ENCODE measurements at places on chromosomes 3 and 15. TPM values are rescaled to one million over a fixed set of nuclear protein-coding genes. Genes with fewer than 3 reads are reported as not detected.

DNA sequence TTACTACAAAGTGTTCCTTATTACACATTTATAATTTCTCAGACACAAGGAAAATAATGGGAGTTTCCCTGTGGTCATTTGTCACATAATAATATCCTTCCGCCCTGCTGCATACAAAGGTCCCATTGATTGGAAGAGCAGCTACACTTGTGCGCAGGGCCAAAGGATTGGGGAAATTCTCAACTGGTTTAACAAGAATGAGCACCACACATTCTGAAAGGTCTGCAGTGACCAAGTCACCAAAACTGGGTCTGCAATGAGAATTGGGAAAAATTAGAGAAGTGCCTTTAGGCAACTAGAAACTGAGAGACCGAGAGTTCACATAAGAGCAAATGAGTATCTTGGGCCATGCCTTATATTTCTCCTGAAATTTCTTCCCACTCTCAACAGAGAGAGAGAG lies 98.2 kb upstream of the NR2F2 start:
- no peak overlapping the region for H3K27ac ChIP-seq
- H3K27me3 ChIP-seq = no peaks in the 10 kb centered on the region

- no peak for DNase-seq
- H3K4me1 ChIP-seq = peaks cover 12% of the 10 kb centered on the region
- no peak overlapping the region for H3K4me3 ChIP-seq
- no peaks in the 10 kb centered on the region for H3K36me3 ChIP-seq
Observed at GRCh38 chr3:123660141-123660675, 75.4 kb upstream of the HACD2 start.

DNA sequence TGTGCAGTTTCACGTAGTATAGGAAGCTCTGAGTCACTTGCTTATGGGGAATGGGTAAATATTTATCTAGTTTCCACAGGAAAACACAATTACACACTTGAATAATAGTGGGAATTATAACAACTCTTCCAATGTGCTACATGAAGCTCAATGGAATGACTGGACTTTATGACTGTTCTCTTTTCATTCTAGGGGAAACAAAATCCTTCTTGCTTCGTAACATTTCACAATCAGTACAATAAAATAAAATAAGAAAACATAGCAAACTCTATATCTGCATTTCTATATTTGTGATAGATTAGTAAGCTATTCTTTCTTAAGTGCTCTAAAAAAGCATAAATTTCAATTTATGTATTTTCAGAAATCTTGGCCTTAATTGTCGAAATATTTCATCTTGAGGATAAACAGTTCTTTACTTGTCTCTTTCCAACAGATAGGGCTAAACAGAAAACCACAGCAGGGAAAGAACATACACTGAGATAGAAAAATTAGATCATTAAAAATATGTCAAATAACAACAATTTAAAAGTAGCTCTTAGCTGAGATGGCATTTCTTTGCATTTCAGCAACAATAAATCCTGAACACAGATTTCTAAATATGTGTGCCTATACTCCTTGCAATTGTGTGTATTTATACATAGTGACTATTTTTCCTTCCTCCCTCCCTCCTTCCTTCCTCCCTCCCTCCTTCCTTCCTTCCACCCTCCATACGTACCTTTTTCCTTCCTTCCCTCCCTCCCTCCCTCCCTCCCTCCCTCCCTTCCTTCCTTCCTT lies 395.5 kb upstream of the KCNMB2 start:
- no peaks in the 10 kb centered on the region for H3K4me1 ChIP-seq
- no peak overlapping the region for H3K27ac ChIP-seq
- no peaks in the 10 kb centered on the region for H3K36me3 ChIP-seq

Gene TMOD3
- 6.0 TPM for total RNA-seq

Gene SKOR1
- 1.1 TPM for total RNA-seq

Gene MCF2L2
- total RNA-seq = 12.9 TPM

GRCh38 chr15:57890351-57890750 lies 175.2 kb downstream of the ALDH1A2 start:
- no peak overlapping the region for H3K4me3 ChIP-seq
- DNase-seq = peak; percentile 5
- H3K4me1 ChIP-seq = no peaks in the 10 kb centered on the region
- H3K36me3 ChIP-seq = no peaks in the 10 kb centered on the region

GRCh38 chr3:156826896-156827882 lies 1.0 kb downstream of the LEKR1 start:
- no peaks in the 10 kb centered on the region for H3K4me1 ChIP-seq
- peak; percentile 10 for DNase-seq
- H3K4me3 ChIP-seq = peak overlapping the region; percentile 25
- H3K36me3 ChIP-seq = no peaks in the 10 kb centered on the region
- H3K27me3 ChIP-seq = peaks cover 4% of the 10 kb centered on the region
- peak overlapping the region; percentile 78 for H3K27ac ChIP-seq

DNA sequence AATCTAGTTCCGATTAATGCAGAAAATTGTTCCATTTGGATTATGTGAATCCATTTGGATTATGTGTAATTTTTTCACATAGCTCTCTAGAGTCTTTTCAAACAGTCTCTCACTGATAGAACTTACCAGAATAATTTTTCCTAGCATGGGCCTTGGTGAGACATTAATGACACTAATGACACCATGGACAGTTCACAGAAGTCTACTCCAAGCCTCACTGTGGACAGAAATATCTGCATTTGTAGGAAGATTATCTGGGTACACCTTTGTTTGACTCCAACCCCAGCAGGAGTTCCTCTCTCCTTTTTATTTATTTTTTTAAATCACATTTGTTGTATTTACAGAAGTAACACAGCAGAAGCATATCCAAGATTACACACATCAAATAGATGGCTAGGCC lies 27.9 kb downstream of the AADACL2 start:
- no peak for DNase-seq
- no peaks in the 10 kb centered on the region for H3K36me3 ChIP-seq
- no peak overlapping the region for H3K27ac ChIP-seq
- H3K27me3 ChIP-seq = no peaks in the 10 kb centered on the region
- no peaks in the 10 kb centered on the region for H3K4me1 ChIP-seq
- no peak overlapping the region for H3K4me3 ChIP-seq

- no peaks in the 10 kb centered on the region for H3K36me3 ChIP-seq
- no peak overlapping the region for H3K4me3 ChIP-seq
- H3K4me1 ChIP-seq = no peaks in the 10 kb centered on the region
- DNase-seq = peak; percentile 29
- no peaks in the 10 kb centered on the region for H3K27me3 ChIP-seq
Observed at GRCh38 chr15:38853608-38854007, 289.0 kb upstream of the RASGRP1 start.

GRCh38 chr3:10320320-10320677 lies 613 bp downstream of the SEC13 start:
- DNase-seq = peak; percentile 9
- H3K27me3 ChIP-seq = peaks cover 2% of the 10 kb centered on the region
- H3K4me1 ChIP-seq = no peaks in the 10 kb centered on the region
- peak overlapping the region; percentile 92 for H3K27ac ChIP-seq
- peaks cover 22% of the 10 kb centered on the region for H3K36me3 ChIP-seq
- H3K4me3 ChIP-seq = peak overlapping the region; percentile 96

Gene FSD2
- total RNA-seq = 17.3 TPM

Gene CFAP91
- total RNA-seq = 0.53 TPM

Gene CTXND1
- 0.07 TPM for total RNA-seq

DNA sequence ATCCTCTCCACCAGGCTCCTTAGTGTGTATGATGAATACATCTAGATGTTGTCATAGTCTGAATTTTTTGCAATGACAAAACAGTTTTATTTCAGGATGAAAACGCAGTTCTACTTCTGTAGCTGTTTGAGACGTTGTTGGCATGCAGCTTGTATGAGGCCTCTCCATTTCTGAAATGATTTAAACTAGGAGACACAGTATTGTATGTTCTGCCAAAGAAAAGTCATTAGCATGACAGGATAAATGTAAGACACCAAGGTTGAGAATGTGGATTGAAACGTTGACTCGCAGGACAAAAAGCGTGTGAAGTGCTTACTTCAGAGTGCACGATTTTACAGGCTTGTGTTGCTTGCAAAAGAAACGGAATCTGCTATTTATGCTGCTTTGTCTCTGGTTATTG lies 35.3 kb downstream of the ABHD17C start:
- DNase-seq = no peak
- H3K4me3 ChIP-seq = no peak overlapping the region
- no peaks in the 10 kb centered on the region for H3K27me3 ChIP-seq
- no peaks in the 10 kb centered on the region for H3K36me3 ChIP-seq
- no peak overlapping the region for H3K27ac ChIP-seq

GRCh38 chr15:50148362-50148963 lies 29.4 kb upstream of the ATP8B4 start:
- H3K27me3 ChIP-seq = no peaks in the 10 kb centered on the region

Gene KY
- 0.46 TPM for total RNA-seq

- no peak for DNase-seq
- no peaks in the 10 kb centered on the region for H3K27me3 ChIP-seq
- no peaks in the 10 kb centered on the region for H3K36me3 ChIP-seq
- no peak overlapping the region for H3K27ac ChIP-seq
Observed at GRCh38 chr15:34606545-34606944, 23.1 kb upstream of the GOLGA8B start.

- no peaks in the 10 kb centered on the region for H3K27me3 ChIP-seq
- H3K36me3 ChIP-seq = no peaks in the 10 kb centered on the region
- DNase-seq = no peak
Observed at GRCh38 chr3:89889386-89889785, 782.0 kb downstream of the EPHA3 start.

Gene KNG1
- total RNA-seq = not detected

DNA sequence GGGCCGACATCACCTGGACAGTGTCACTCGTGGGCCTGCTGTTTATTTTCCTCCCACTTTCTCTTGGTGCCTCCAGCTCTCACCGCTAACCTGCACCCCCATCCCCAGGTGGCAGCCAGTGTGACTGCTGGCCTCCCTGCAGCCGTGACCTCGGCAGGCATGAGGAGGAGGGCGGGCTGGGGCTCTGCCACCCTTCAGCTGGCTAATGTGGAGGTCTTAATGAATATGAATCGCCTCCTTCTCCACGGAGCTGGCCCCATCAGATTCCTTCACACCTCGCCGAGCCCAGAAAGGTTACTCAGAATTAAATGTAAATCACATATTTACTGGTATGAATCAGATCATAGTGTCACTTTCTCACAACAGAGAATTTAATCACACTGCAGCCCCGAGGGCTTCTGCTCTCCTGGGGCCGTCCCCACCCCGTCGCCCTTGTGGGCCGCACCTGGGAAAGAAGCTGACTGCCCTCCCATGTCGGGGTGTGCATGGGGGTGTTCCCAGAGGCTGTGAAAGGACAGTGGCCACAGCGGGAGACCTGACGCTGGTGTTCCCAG lies 171.1 kb upstream of the TLE3 start:
- H3K4me1 ChIP-seq = peaks cover 14% of the 10 kb centered on the region
- H3K4me3 ChIP-seq = no peak overlapping the region
- H3K27me3 ChIP-seq = peaks cover 38% of the 10 kb centered on the region
- DNase-seq = no peak
- no peak overlapping the region for H3K27ac ChIP-seq
- no peaks in the 10 kb centered on the region for H3K36me3 ChIP-seq

DNA sequence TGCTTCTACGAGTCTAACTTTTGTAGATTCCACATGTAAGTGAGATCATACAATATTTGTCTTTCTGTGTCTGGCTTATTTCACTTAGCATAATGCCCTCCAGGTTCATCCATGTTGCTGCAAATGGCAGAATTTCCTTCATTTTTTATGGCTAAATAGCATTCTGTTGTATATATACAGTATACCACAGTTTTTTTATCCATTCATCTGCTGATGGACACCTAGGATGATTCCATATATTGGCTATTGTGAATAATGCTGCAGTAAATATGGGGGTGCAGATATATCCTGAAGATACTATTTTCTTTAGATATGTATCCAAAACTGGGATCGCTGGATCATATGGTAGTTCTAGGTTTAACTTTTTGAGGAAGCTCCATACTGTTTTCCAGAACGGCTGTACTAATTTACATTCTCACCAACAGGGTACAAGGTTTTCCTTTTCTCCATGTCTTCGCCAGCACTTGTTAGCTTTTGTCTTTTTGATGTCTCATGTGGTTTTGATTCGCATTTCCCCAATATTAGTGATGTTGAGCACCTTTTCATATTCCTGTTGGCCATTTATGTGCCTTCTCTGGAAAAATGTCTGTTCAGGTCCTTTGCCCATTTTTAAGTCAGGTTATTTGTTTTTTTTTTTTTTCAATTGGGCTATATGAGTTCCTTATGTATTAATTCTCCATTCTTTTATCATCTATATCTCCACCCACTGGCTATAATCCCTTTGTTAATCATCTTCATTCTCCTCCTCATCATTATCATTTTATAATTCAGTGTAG lies 26.9 kb downstream of the CHCHD4 start:
- no peaks in the 10 kb centered on the region for H3K36me3 ChIP-seq
- H3K4me1 ChIP-seq = no peaks in the 10 kb centered on the region
- DNase-seq = no peak
- H3K27me3 ChIP-seq = no peaks in the 10 kb centered on the region
- H3K4me3 ChIP-seq = no peak overlapping the region
- no peak overlapping the region for H3K27ac ChIP-seq

Gene SERPINI1
- 33.5 TPM for total RNA-seq

Gene DCP1A
- 23.0 TPM for total RNA-seq

- H3K4me1 ChIP-seq = no peaks in the 10 kb centered on the region
- H3K27me3 ChIP-seq = peaks cover 44% of the 10 kb centered on the region
- peak; percentile 52 for DNase-seq
Observed at GRCh38 chr15:26864664-26865191, 2.1 kb upstream of the GABRA5 start.

Gene EXD1
- not detected for total RNA-seq

DNA sequence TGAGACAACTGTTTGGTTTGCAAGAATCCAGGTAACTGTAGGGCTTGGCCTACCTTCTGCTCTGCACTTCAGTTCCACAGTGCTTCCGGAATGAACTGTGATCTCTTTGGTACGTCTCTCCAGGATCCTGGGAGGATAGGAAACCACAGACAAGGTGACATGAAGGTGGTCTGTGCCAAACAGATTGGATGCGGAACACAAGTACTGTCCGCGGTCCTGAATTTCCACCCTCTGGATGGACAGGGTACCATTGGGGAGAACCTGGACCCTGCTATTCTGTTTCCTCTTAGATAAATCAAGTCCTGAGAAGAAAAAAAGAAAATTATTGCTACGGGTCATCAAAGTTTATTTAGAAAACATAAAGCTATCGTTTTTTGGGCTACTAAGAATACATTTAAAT lies 17.3 kb downstream of the IGSF10 start:
- DNase-seq = peak; percentile 28
- H3K27ac ChIP-seq = no peak overlapping the region
- no peak overlapping the region for H3K4me3 ChIP-seq
- no peaks in the 10 kb centered on the region for H3K27me3 ChIP-seq

GRCh38 chr15:90259524-90259923 lies 5.9 kb upstream of the NGRN start:
- no peaks in the 10 kb centered on the region for H3K36me3 ChIP-seq
- no peak for DNase-seq
- no peaks in the 10 kb centered on the region for H3K4me1 ChIP-seq
- H3K27me3 ChIP-seq = no peaks in the 10 kb centered on the region
- H3K27ac ChIP-seq = no peak overlapping the region

Gene PLD1
- total RNA-seq = 15.7 TPM

GRCh38 chr15:29124581-29125381 lies 144.8 kb downstream of the NSMCE3 start:
- no peak overlapping the region for H3K27ac ChIP-seq
- peak; percentile 9 for DNase-seq
- H3K4me3 ChIP-seq = no peak overlapping the region
- H3K4me1 ChIP-seq = no peaks in the 10 kb centered on the region
- no peaks in the 10 kb centered on the region for H3K36me3 ChIP-seq

All from cardiac muscle cell (in vitro differentiated cells and primary cell).